ENCODE measurements at places on chromosomes 11 and 22.

DNA sequence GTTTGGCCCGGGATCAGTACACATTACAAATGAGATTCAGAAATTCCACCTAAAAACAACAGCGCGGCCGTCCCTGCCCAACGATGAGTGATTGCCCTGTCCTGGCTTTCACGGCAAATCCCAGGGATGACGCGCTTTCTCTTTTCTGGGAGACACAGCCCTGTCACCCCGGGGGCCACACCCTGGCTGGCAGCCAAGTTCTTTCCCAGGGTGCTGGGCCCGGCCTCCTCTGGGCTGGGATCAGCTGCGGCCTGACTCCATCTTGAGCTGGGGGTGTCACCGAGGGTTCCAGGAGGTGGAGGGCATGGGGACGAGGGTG lies 82.7 kb downstream of the FBLN1 start:
- DNase-seq = no peak

DNA sequence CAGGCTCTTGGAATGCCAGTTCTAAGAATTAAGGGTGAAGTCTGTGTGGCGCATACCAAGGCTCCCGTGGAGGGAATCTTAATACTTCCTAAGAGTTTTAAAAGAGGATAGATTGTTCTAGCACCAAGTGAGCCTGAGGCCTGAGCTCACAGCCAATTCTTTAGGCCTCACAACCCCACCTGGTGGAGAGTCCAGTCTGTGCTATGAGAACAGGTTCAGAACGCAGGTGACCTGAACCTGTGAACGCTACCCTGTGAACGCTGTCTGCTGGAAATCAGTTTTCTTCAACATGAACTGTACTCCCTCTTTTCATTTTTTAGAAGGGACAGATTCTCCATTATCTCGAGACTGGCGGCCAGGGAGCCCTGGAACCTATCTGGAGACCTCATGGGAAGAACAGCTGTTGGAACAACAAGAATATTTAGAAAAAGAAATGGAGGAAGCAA lies 43.2 kb upstream of the DLAT start:
- peak; percentile 72 for DNase-seq

GRCh38 chr11:119691701-119692539 lies 37.1 kb downstream of the NECTIN1 start:
- no peak for DNase-seq

DNA sequence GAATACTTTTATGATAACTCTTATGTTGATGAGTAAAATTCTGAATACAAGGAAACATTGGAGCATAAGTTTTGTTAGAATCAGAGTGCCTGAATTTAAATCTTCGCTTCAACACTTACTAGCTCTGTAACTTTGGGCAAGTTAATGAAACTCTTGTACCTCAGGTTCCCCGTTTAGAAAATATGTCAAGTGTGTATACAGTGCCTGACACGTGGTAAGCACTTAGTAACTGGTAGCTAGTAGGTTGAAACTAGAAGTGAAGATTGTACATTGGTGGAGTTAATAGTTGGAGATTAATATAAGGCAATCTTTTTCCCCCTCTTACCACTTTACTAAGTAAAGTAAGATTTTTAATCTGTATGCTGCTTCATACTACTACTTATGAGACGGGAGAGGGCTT lies 24.8 kb upstream of the NAT10 start:
- no peak for DNase-seq

DNA sequence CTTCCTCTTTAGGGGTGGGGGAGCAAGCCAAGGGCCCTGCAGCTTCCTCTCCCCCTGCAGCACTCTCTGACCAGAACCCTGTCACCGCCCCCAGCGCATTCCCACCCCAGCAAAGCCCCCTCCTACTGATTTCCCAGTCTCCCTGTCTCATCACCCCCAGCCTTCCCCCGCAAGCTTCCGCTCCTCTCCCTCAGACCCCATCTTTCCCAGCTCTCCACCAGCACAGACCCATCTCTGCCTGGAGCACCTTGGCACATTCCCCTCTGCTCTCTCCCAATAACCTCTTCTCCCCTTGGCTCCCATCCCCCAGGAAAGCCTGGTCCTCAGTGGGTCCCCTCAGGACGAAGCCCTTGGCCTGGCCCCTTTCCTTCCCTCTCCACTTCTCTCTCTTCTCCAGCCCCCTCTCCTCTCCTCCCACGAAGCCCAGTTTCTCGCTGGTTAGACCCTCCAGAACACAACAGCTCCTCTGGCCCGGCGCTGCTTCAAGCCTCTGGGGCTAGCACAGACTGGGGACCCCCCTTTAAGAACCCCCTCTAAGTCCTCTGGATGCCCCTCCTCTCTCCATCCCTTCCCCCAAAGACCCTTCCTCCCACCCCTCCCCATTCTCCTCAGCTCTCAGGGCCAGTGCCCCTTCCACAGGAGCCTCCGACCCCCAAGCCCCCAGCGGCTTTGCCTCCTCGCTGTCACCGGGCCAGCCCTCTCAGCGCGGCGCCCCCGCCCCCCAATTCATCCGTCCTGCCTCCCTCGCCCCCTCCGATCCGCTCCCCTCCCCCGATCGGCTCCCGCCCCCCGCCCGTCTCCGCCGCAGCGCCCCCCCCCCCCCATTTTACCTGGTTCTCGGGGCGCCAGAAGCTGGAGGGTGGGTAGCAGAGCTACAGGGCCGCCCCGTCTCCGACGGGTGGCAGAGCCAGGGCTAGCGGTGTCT lies 594 bp downstream of the NRXN2 start:
- DNase-seq = no peak

DNA sequence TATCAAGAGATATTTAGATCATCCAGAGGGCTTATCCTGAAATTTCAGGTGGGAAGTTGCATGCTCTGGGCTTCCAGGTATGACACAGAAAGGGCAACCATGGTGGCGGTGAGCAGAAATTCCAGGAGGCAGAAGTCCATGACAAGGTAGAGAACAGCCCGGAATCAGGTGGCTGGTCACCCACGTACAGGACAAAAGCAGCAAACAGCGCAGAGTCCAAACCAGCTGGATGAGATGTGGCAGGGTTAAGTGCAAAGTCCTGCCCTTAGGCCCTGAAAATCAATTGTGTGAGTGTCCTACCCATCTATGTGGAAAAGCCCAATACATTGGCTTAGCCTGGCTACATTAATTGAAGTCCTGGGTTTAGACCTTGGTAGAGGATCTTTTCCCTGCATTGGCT lies 11.6 kb downstream of the PPFIBP2 start:
- no peak for DNase-seq

DNA sequence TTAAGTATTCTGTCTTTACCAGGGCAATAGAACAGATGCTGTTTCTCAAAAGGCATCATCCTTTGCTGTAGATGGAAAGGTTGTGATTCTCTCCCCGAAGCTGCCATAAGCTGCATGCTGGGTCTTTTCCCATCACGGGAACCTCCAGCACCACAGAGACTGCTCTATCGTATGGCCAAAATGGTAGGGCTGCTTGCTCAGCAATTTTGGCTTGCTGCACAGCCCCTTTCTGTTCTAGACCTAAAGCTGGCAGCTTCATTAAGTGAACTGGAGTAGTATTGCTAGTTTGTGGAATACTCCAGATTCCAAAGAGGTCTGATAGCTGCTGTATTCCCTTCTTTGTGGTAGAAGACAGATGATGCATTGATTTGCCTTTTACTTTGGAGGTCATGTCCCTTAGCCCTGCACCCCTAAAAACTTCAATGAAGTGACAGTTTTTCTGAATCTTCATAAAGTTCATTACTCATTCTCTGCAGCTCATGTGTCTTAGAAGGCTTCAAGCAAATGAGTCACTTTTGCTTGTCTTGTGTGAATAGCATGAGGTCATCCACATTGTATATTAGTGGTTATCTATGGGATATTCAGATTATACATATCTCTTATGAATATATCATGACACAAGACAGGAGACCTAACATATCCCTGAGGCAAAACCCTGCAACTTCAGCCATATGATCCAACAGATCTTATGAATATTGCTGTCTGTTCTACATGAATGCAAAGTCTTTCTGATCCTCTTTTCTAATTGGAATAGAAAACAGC lies 245.3 kb downstream of the FAM76B start:
- DNase-seq = no peak

DNA sequence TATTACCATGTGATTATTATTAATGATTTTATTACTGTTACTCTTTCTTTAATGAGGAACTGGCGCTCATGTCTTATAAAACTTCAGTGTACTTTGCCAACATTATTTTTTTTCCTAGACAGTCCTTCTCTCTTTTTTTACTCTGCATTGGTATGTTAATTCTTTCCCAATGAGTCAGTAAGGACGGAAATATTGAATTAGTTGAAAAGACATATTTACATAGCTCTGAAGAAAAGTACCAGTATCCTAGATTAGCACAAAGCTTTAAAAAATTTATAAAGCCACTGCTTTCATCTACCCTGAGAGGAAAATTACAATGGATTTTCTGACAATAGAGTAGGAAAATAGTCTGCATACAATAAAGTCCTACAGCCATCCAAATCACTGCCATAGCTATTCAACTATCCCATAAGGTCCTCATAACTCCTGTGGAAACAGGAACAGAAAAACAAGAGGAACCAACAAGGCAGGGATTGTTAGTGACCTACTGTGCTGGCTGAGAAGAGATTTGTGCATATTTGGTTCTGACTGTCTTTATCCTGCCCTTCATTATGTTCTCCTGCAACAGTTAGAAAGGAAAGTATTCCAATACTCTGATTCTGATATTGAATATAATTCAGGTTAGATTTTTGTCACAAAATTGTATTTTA lies 314.4 kb downstream of the AASDHPPT start:
- DNase-seq = no peak

- DNase-seq = no peak
These were observed 43.0 kb upstream of the ZBED5 start for GRCh38 chr11:10900681-10901415.

GRCh38 chr22:24986816-24987215 lies 34.3 kb downstream of the KIAA1671 start:
- no peak for DNase-seq

GRCh38 chr11:76672431-76673175 lies 2.1 kb upstream of the LRRC32 start:
- DNase-seq = peak; percentile 31

DNA sequence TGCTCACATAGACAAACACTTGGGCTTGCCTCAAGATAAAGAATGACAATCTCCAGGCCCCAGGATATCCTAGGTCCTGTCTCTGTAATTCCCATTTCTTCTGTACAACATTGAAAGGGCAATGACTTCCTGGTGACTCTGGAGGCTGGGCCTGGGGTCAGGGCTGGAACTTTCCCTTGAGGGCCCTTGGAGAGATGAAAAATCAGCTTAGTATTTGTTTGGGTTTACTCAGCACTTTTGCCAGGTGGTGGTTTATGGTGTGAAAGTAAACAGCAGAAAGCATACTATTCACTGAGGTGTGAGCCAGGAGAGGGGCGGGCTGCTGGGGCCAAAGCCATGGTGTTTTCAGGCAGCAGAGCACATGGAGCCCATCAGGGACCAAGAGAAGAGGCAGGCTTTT lies 214.7 kb upstream of the NARS2 start:
- DNase-seq = no peak

DNA sequence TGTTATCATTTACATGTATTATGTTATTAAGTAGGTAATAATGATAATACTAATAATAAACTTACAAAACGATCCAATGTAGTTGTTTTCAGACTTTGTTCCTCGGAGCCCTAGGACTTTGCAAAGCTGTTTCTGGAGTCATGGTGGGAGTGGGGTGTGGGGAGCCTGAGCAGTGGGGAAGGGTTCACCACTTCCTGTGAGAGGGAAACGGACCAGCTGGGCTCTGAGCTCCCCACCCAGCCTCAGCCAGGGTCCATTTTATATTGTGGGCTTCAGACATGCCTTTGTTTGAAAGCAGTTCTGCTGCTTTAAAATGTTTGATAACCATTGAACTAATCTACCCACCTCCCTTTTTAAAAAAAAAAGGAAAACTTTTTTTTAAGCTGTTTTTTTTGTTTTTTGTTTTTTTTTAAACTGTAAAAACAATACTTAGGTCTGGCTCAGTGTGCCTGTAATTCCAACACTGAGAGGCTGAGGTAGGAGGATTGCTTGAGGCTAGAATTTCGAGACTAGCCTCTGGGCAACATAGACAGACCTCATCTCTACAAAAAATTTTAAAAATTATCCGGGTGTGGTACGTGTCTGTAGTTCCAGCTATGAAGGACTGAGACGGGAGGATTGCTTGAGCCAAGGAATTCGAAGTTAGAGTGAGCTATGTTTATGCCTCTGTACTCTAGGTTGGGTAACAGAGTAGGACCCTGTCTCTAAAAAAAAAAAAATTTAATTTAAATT lies 7.0 kb downstream of the SERPING1 start:
- no peak for DNase-seq

- no peak for DNase-seq
These were observed 19.0 kb upstream of the LRRC32 start for GRCh38 chr11:76689313-76690260.

DNA sequence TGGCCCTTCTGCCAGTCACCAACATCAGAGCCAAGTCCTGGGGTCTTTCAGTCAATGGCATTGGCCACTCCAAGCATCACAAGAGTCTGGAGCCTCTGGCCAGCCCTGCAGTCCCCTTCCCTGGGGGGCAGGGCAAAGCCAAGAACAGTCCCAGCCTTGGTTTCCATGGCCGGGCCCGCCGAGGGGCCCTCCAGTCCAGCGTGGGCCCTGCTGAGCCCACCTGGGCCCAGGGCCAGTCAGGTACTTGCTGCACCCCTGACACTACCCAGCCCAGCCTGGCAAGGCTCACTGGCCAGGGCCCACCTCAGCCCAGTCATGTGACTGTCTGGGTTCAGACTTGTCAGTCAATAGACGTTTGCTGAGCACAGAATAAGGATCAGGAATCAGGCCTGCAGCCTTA lies 10.8 kb downstream of the TMEM258 start:
- no peak for DNase-seq

- no peak for DNase-seq
These were observed 40.5 kb upstream of the TPBGL start for GRCh38 chr11:75200051-75200450.

- DNase-seq = peak; percentile 36
These were observed 42.9 kb downstream of the CBL start for GRCh38 chr11:119248750-119249670.

GRCh38 chr11:125505492-125506080 lies 9.5 kb upstream of the FEZ1 start:
- DNase-seq = no peak

GRCh38 chr11:6992457-6993417 lies 27.4 kb downstream of the ZNF214 start:
- DNase-seq = no peak

DNA sequence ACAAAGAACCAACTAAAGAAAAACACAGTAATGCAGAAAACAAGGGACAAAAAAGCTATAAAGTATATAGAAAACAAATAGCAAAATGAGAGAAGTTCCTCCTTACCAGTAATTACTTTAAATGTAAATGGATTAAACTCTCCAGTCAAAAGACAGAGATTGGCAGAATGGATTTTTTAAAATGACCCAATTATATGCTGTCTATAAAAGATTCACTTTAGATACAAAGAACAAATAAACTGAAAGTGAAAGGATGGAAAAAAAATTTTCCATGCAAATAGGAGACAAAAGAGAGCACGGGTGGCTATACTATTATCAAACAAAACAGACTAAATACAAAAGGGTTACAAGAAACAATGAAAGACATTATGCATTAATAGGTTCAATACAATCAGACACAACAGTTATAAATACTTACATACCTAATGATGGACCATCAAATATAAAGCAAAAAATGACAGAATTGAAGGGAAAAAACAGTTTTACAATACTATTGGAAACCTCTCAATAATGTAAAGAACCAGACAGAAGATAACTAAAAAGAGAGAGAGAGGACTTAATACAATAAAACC lies 64.6 kb downstream of the NARS2 start:
- DNase-seq = no peak

GRCh38 chr22:39251762-39252460 lies 7.1 kb upstream of the PDGFB start:
- no peak for DNase-seq
